ENCODE measurements at places on chromosomes 3 and 15. TPM values are rescaled to one million over a fixed set of nuclear protein-coding genes. Genes with fewer than 3 reads are reported as not detected.

POU1F1 gene
- not detected for total RNA-seq

CILP gene
- 0.07 TPM for total RNA-seq

GOLGA8T gene
- not detected for total RNA-seq

SLC15A2 gene
- 2.4 TPM for total RNA-seq

NAALADL2 gene
- 0.34 TPM for total RNA-seq

SH3GL3 gene
- under 0.01 TPM for total RNA-seq

ASB7 gene
- total RNA-seq, result 22.1 TPM

OXTR gene
- total RNA-seq, result 0.68 TPM

CYP11A1 gene
- 0.07 TPM for total RNA-seq

NCEH1 gene
- total RNA-seq, result 10.3 TPM

GOLGA6B gene
- total RNA-seq, result not detected

MFN1 gene
- total RNA-seq, result 64.6 TPM

GREM1 gene
- total RNA-seq, result 0.07 TPM

MST1R gene
- 24.4 TPM for total RNA-seq

LRRN1 gene
- total RNA-seq, result under 0.01 TPM

XCR1 gene
- total RNA-seq, result not detected

GOLGA8M gene
- not detected for total RNA-seq

SAMD7 gene
- total RNA-seq, result not detected

ROPN1B gene
- not detected for total RNA-seq

ERICH6 gene
- not detected for total RNA-seq

ZCWPW2 gene
- 0.78 TPM for total RNA-seq

CRYGS gene
- 1.2 TPM for total RNA-seq

CTDSPL gene
- 76.8 TPM for total RNA-seq

ZNF502 gene
- total RNA-seq, result 6.2 TPM

All from nasal cavity respiratory epithelium epithelial cell of viscerocranial mucosa (primary cell).